ENCODE measurements at places on chromosomes 11 and 22. TPM values are rescaled to one million over a fixed set of nuclear protein-coding genes. Genes with fewer than 3 reads are reported as not detected.

Gene KCNJ1
- total RNA-seq, result not detected

Gene PATE2
- not detected for total RNA-seq

Gene KCTD14
- not detected for total RNA-seq

Gene MS4A3
- total RNA-seq, result not detected

Gene ZDHHC5
- 80.9 TPM for total RNA-seq

Gene OR4C16
- total RNA-seq, result not detected

Gene OR56A3
- not detected for total RNA-seq

Gene SLN
- total RNA-seq, result not detected

Gene PIWIL4
- 0.65 TPM for total RNA-seq

Gene SYT7
- total RNA-seq, result 0.23 TPM

Gene SIAE
- 5.3 TPM for total RNA-seq

- peaks cover 41% of the 10 kb centered on the region for H3K4me1 ChIP-seq
- H3K4me3 ChIP-seq, result no peak overlapping the region
- no peak for DNase-seq
Observed at GRCh38 chr22:40050258-40050657, 55.5 kb downstream of the FAM83F start.

DNA sequence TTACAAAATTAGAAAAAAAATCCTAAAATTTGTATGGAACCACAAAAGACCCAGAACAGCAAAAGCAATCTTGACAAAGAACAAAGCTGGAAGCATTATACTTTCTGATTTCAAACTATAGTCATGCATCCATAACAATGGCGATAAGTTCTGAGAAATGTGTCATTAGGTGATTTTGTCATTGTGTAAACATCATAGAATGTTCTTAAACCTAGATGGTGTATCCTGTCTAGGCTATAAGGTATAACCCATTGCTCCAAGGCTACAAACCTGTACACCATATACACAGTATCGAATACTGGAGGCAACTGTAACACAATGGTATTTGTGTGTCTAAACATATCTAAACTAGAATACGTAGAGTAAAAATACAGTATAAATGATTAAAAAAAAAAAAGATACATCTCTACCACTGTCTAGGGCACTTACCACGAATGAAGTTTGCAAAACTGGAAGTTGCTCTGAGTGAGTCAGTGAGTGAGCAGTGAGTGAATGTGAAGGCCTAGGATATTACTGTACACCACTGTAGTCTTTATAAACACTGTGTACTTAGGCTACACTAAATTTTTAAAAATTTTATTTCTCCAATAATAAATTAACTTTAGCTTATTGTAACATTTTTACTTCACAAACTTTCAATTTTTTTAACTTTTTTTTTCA lies 18.1 kb upstream of the SC5D start:
- peaks cover 55% of the 10 kb centered on the region for H3K27me3 ChIP-seq
- DNase-seq, result no peak
- H3K27ac ChIP-seq, result no peak overlapping the region
- no peak overlapping the region for H3K4me3 ChIP-seq
- H3K4me1 ChIP-seq, result no peaks in the 10 kb centered on the region

GRCh38 chr22:27060190-27060589 lies 402.8 kb downstream of the MIAT start:
- no peak overlapping the region for H3K4me3 ChIP-seq
- H3K4me1 ChIP-seq, result no peaks in the 10 kb centered on the region
- no peak for DNase-seq
- H3K27ac ChIP-seq, result no peak overlapping the region
- H3K27me3 ChIP-seq, result no peaks in the 10 kb centered on the region

DNA sequence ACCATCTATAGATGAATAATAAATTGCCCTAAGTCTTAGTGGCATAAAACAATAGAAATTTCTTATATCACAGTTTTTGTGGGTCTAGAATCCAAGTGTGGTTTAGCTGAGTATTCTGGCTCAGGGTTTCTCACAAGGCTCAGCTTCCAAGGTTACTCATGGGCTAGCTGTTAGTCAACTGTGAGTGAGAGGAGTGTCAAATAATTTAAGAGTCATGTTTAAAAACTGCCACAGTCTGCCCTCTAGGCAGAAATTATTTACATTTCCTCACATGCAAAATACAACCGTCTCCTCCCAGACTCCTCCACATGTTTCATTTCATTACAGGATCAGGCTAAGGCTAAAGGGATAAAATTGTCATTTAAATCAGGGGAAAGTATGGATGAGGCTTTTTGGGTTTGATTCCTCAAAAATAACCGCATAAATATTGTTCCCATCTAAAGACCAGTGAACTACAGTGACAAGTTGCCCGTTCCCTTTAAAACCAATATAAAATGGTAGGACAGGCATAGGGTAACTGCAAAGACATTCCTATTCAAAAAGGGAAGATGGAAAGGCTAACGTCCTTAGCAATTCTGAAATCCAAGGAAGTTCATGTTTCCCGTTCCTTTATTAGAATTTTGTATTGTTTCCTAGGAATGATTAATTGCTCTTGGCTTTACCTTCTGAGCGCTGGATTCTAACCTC lies 324.3 kb downstream of the DYNC2H1 start:
- no peaks in the 10 kb centered on the region for H3K36me3 ChIP-seq
- no peaks in the 10 kb centered on the region for H3K4me1 ChIP-seq
- H3K4me3 ChIP-seq, result no peak overlapping the region
- H3K27me3 ChIP-seq, result no peaks in the 10 kb centered on the region
- DNase-seq, result no peak
- H3K27ac ChIP-seq, result no peak overlapping the region

GRCh38 chr22:43404673-43405385 lies 7.0 kb upstream of the MPPED1 start:
- no peak overlapping the region for H3K4me3 ChIP-seq
- peaks cover 6% of the 10 kb centered on the region for H3K27me3 ChIP-seq
- no peaks in the 10 kb centered on the region for H3K36me3 ChIP-seq
- no peak overlapping the region for H3K27ac ChIP-seq

GRCh38 chr11:130473056-130473794 lies 24.8 kb downstream of the ADAMTS15 start:
- H3K27me3 ChIP-seq, result peaks cover 3% of the 10 kb centered on the region
- H3K4me3 ChIP-seq, result no peak overlapping the region
- H3K27ac ChIP-seq, result no peak overlapping the region
- no peaks in the 10 kb centered on the region for H3K36me3 ChIP-seq

DNA sequence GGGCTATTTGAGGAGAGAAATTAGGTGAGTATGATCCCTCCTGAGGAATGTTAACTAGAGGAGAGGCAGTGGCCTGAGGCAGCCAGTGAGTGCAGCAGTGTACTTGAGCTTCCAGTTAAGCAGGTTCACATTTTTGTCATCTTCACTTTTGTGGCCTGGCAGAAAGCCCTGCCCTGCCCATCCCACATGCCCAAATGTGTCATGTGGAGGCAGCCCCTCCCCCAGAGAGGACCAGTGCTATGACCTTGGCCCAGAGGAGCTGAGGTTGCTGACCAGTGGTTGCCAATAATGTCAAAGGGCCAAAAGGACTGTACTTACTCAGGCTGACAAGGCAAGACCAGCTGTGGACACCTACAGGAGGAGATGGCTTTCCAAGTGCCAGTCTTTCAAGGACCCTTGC lies 17.6 kb upstream of the GRK2 start:
- H3K27me3 ChIP-seq, result no peaks in the 10 kb centered on the region
- H3K36me3 ChIP-seq, result peaks cover 93% of the 10 kb centered on the region
- peaks cover 48% of the 10 kb centered on the region for H3K4me1 ChIP-seq

DNA sequence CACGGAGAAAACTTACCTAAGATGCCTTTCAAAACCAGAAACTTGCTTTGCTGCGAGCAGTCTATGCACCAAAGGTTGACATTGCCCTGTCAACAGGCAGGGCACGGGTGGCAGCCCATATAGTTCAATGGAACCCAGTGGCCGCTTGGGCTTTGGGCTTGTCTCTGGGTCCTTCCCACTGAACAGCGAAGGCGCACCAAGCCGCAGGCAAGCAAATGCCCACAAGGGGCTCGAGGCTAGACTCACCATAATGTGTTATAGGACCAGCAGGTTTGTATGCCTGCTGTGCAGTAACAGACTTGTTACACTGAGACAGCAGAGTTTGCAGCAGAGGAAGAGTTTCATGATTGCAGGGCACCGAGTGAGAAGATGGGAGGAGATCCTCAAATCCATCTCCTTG lies 20.3 kb downstream of the CLDN5 start:
- H3K27me3 ChIP-seq, result no peaks in the 10 kb centered on the region
- H3K4me1 ChIP-seq, result peaks cover 24% of the 10 kb centered on the region
- DNase-seq, result no peak
- no peak overlapping the region for H3K4me3 ChIP-seq
- peaks cover 32% of the 10 kb centered on the region for H3K36me3 ChIP-seq

DNA sequence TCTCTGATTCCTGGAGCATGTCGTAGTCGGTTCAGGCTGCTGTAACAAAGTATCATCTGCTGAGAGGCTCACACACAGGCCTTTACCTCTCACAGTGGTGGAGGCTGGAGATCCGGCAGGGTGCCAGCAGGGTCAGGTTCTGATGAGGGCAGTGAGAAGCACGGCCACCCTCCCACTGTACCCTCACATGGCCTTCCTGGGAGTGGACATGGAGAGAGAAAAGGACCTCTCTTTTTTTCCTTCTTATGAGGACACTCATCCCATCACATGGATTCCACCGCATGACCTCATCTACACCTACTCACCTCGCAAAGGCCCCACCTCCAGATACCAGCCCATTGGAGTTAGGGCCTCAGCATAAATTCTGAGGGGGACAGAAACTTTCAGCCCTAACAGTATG lies 99.5 kb downstream of the BCR start:
- no peaks in the 10 kb centered on the region for H3K27me3 ChIP-seq
- DNase-seq, result no peak
- H3K4me1 ChIP-seq, result peaks cover 12% of the 10 kb centered on the region
- peaks cover 8% of the 10 kb centered on the region for H3K36me3 ChIP-seq
- peak overlapping the region; percentile 5 for H3K27ac ChIP-seq
- H3K4me3 ChIP-seq, result no peak overlapping the region

DNA sequence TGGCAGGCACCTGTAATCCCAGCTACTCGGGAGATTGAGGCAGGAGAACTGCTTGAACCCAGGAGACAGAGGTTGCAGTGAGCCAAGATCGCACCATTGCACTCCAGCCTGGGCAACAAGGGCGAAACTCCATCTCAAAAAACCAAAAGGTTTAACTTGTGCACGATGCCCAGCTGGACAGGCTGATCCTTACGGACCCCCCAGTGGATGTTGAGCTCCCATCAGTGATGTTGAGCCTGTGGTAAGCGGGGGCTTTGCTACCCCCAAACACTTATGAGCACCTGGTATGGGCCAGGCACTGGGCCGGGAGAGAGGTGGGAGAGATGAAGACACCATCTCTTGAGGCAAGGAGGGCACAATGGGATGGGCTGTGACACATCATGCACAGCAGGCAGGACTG lies 7.4 kb upstream of the SERPIND1 start:
- peaks cover 28% of the 10 kb centered on the region for H3K36me3 ChIP-seq
- peaks cover 4% of the 10 kb centered on the region for H3K4me1 ChIP-seq
- no peak overlapping the region for H3K4me3 ChIP-seq
- no peak overlapping the region for H3K27ac ChIP-seq
- DNase-seq, result no peak

DNA sequence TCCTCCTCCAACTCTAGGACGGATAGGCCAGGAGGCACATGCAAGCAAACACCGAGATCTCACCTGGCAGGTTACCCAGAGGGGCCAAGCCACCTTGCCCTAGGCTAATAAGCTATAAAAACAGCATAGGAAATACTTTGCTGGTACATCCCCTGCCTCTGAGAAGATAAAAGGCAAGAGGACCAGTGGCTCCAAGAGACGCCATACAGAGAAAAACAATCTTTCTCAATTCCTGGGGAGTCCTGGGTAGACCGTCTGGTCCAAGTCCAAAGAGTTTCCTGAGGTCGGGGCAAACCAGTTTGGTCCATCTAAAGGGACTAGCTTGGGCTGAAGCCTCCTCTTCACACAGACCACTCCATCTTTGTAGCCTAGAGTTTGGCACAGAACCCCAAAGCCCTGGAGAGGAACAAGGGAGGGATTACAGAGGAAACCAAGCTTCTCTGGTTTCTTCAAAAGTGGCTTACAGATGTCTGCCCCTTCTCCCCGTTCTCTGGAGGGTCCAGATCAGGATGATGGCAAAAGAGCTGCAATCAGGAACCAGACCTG lies 40.4 kb downstream of the NUMA1 start:
- no peak overlapping the region for H3K4me3 ChIP-seq
- no peak overlapping the region for H3K27ac ChIP-seq
- H3K4me1 ChIP-seq, result peaks cover 39% of the 10 kb centered on the region
- peak; percentile 66 for DNase-seq
- H3K36me3 ChIP-seq, result peaks cover 19% of the 10 kb centered on the region

- H3K27me3 ChIP-seq, result peaks cover 3% of the 10 kb centered on the region
- no peaks in the 10 kb centered on the region for H3K36me3 ChIP-seq
- no peak for DNase-seq
- H3K4me3 ChIP-seq, result no peak overlapping the region
- H3K27ac ChIP-seq, result no peak overlapping the region
- no peaks in the 10 kb centered on the region for H3K4me1 ChIP-seq
Observed at GRCh38 chr11:57219021-57219627, 17.9 kb downstream of the APLNR start.

GRCh38 chr11:72856551-72857345 lies 42.5 kb downstream of the ATG16L2 start:
- peaks cover 2% of the 10 kb centered on the region for H3K4me1 ChIP-seq
- H3K27ac ChIP-seq, result no peak overlapping the region
- H3K36me3 ChIP-seq, result peaks cover 5% of the 10 kb centered on the region
- DNase-seq, result no peak
- no peaks in the 10 kb centered on the region for H3K27me3 ChIP-seq

DNA sequence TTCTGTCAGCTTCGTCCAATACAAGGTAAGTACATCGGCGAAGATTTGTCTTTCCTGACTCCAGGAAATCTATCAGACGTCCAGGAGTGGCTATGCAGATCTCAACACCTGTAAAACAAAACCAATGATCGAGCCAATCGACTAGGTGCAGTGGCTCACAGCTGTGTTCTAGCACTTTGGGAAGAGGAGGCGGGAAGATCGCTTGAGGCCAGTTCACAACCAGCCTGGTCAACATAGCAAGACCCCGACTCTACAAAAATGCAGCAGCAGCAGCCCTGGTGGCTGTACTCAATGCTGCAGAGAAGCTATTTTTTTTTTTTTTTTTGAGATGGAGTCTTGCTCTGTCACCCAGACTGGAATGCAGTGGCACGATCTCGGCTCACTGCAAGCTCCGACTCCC lies 11.2 kb downstream of the DDX17 start:
- H3K36me3 ChIP-seq, result peaks cover 75% of the 10 kb centered on the region
- no peak overlapping the region for H3K4me3 ChIP-seq
- DNase-seq, result no peak
- H3K27me3 ChIP-seq, result no peaks in the 10 kb centered on the region
- peaks cover 38% of the 10 kb centered on the region for H3K4me1 ChIP-seq
- peak overlapping the region; percentile 37 for H3K27ac ChIP-seq

- H3K4me1 ChIP-seq, result peaks cover 7% of the 10 kb centered on the region
- H3K27me3 ChIP-seq, result peaks cover 74% of the 10 kb centered on the region
- no peak for DNase-seq
- H3K27ac ChIP-seq, result no peak overlapping the region
Observed at GRCh38 chr22:38456272-38456835, 1.4 kb upstream of the KCNJ4 start.

DNA sequence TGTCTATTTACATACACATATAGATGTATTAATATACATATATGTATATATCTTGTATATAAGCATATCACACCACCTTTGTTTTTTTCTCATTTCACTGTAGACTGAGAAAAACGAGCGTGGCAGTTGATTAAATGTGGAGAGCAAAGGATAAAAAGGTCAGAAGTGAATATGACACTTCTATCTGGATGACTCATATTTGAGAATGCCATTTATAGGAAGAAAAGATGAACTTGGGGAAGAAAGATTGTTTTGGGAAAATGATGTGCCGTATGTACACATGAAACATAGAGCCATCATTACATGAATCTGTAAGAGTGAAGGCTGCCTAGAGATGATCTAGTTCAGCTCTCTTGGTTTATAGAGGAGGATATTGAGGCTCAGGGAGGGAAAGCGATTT lies 28.7 kb downstream of the AMOTL1 start:
- no peak overlapping the region for H3K4me3 ChIP-seq
- H3K27me3 ChIP-seq, result peaks cover 5% of the 10 kb centered on the region
- H3K36me3 ChIP-seq, result no peaks in the 10 kb centered on the region

Measured in activated CD4-positive, alpha-beta T cell treated with anti-CD3 and anti-CD28 coated beads, Interleukin-2, amount 10 ng/mL, durations not matched to agents 24 days and 14 days (primary cell).